SJCRH30 (cell line): ENCODE measurements at places on chromosomes 1 and 21.

GRCh38 chr1:161185282-161185682 is 8.0 kb upstream of the B4GALT3 start:
- DNase-seq: peak; percentile 92

GRCh38 chr1:115134231-115134630 is 44.9 kb upstream of the TSPAN2 start:
- no peak for DNase-seq

DNA sequence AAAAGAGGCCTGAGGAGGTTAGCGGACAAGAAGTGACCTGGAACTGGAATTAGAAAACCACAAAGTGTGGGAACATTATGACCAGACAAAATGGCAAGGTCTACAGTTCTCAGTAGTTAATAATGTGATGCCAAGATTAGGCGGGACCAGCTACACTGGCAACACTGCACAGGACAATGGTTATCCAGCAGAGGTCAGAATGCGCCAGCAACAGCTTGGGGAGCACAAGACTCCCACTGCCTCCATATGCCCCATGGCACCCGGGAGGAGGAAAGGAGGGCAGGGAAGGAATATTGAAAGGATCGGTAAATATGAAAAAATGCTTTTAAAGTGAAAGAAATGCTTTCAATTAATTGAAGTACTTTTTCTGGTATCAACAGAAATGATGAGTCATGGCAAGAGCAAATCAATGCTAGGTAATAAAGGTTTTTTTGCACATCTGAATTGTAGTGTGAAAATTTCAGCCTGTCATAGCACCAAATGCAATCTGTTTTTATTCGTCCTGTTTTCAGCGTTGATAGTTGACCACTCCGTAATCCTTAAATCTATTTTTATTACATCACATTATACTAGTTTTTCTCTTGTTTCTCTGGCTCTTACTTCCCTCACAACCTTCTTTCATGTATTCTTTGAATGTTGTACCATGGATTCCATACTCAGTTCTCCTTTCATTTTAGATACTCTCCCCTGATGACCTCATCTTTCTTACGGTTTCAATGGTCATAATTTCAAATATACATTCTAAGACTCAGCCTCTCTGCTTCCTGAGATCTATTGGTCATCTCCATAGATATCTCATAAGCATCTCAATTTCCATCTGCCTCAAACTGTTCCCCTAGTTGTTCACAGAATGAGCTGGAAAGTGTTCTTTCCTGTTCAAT is 30.7 kb downstream of the VCAM1 start:
- DNase-seq: no peak

- DNase-seq: no peak
Observed at GRCh38 chr1:43757343-43758053, 50.2 kb downstream of the ST3GAL3 start.

DNA sequence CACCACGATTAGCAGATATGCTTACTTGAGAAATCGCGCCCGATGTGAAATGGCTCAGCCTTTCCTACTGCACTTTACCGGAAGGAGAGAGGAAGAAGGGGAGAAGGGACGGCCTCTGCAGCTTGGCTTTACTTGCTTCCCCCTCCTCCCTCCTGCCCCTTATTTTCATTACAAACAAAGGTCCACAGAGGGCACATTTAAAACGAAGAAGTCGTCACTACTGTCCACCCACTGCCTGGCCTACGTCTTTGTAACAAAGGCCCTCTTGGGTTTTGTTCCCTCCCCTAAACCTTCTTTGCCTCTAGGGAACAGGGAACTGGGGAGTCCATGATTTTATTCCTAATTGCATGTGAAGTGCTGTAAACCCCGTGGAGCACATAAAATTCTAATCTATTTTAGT is 308.5 kb downstream of the LMX1A start:
- no peak for DNase-seq
